ENCODE measurements at places on chromosomes 3 and 15. TPM values are rescaled to one million over a fixed set of nuclear protein-coding genes. Genes with fewer than 3 reads are reported as not detected.

GRCh38 chr3:38987456-38987855 is 64.3 kb downstream of the SCN11A start:
- no peaks in the 10 kb centered on the region for H3K27me3 ChIP-seq
- no peaks in the 10 kb centered on the region for H3K4me1 ChIP-seq
- H3K4me3 ChIP-seq: no peak overlapping the region
- no peak overlapping the region for H3K27ac ChIP-seq

- no peak overlapping the region for H3K4me3 ChIP-seq
- H3K27ac ChIP-seq: no peak overlapping the region
- no peaks in the 10 kb centered on the region for H3K27me3 ChIP-seq
- H3K36me3 ChIP-seq: no peaks in the 10 kb centered on the region
- DNase-seq: no peak
- H3K4me1 ChIP-seq: peaks cover 16% of the 10 kb centered on the region
These were observed 108.3 kb downstream of the VGLL4 start for GRCh38 chr3:11535243-11535960.

GRCh38 chr15:50030456-50030855 is 88.6 kb downstream of the ATP8B4 start:
- H3K36me3 ChIP-seq: no peaks in the 10 kb centered on the region
- H3K4me3 ChIP-seq: no peak overlapping the region
- H3K27ac ChIP-seq: no peak overlapping the region
- no peak for DNase-seq

- H3K4me3 ChIP-seq: peak overlapping the region; percentile 36
- no peaks in the 10 kb centered on the region for H3K4me1 ChIP-seq
- peak; percentile 88 for DNase-seq
- no peaks in the 10 kb centered on the region for H3K27me3 ChIP-seq
These were observed 182.3 kb upstream of the NDN start for GRCh38 chr15:23869396-23869795.

GRCh38 chr3:121894301-121894990 is at the start of gene SLC15A2:
SLC15A2 (plus strand) TSS chr3:121894401; CDS start chr3:121894477, 76 bp downstream.
- H3K36me3 ChIP-seq: no peaks in the 10 kb centered on the region
- peak within 1 kb of the TSS; percentile 36 for H3K27ac ChIP-seq
- peak within 1 kb of the TSS; percentile 11 for H3K4me3 ChIP-seq
- peaks cover 14% of the 10 kb centered on the region for H3K4me1 ChIP-seq
- DNase-seq: peak; percentile 66

- no peaks in the 10 kb centered on the region for H3K27me3 ChIP-seq
- no peak overlapping the region for H3K27ac ChIP-seq
- DNase-seq: no peak
- H3K4me3 ChIP-seq: no peak overlapping the region
These were observed 319.6 kb upstream of the TGFBR2 start for GRCh38 chr3:30286811-30287210.

DNA sequence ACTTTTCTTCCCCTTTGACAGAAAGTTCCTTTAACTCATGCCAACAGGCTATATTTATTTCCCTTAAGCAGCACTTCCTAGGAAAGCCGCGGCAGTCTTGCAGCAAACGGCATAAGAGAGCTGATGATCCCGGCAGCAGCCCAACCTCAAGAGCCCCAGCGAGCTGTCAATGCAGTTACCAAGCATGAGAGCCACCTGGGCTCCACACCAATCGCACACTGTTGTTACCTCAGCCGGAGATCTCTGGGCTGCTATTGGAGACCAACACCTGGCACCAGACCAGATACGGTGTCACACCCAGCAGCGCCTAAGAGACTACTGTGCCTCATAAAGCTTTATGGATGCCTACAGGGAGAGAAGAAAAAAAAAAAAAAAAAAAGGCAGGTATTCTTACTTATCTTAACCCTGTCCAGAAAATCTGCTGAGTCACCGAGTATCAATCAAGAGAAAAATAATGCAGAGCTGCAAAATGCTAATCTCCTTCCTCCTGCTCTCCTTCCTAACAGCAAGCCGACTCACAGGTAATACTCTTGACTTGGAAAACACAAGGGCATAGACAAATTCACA is 11.7 kb downstream of the ABCC5 start:
- no peak overlapping the region for H3K4me3 ChIP-seq
- no peaks in the 10 kb centered on the region for H3K36me3 ChIP-seq
- H3K27me3 ChIP-seq: no peaks in the 10 kb centered on the region
- H3K27ac ChIP-seq: no peak overlapping the region
- H3K4me1 ChIP-seq: no peaks in the 10 kb centered on the region
- peak; percentile 22 for DNase-seq

DNA sequence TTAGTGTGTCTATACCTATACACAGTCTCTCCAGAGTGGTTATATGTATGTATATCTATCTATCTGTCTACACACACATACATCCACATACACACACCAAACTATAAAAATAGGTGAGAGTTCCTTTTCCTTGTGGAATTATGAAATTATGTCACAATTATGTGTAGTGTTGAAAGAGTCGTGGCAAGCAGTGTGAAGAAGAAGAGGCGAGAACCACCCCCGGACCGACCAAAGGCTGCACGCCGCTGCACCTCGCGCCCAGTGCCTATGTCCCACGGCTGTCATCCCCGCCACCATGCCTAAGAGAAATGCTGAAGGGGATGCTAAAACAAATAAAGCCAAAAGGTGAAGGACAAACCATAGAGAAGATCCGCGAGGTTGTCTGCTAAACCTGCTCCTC is 95.0 kb upstream of the RAP2B start:
- H3K36me3 ChIP-seq: no peaks in the 10 kb centered on the region
- no peak for DNase-seq
- no peak overlapping the region for H3K27ac ChIP-seq

DNA sequence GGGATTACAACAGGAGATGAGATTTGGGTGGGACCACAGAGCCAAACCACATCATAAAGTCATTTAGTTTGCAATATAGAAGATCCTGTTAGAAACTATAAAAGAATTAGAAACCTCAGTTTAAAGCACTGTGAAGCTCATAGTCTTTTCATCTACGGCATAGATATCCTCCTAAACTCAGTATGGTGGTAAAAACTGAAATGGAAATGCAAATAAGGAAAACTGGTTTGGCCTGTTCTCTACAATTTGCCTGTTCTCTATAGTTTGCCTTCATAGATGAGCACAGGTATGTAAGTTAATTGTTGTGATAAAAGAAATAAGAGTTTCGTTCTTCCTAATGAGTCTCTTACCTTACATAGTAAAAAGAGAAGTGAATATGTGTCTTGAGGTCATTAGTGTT is 331.6 kb upstream of the ARL6 start:
- H3K4me3 ChIP-seq: no peak overlapping the region
- H3K27ac ChIP-seq: no peak overlapping the region
- H3K4me1 ChIP-seq: no peaks in the 10 kb centered on the region
- no peaks in the 10 kb centered on the region for H3K36me3 ChIP-seq
- DNase-seq: no peak

DNA sequence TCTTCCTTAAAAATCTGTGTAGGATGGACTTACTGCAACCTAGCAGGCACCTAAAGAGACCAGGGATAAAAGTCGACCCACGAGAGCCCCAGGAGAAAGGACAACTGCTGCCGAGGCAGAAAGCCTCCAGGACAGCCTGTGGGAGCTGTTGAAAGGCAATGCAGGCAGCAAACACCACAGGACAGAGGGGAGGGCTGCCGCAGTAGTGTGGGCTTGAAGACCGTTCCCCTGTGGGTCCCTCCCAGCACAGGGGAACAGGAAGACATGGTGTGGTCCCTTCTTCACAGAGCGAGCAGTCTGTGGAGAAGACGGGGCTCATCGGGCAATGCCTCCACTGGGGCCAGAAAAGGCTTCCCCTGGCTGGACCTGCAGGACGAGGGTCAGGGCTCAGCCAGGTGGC is 58.5 kb upstream of the GATA2 start:
- DNase-seq: no peak
- no peak overlapping the region for H3K4me3 ChIP-seq
- H3K27me3 ChIP-seq: no peaks in the 10 kb centered on the region
- no peaks in the 10 kb centered on the region for H3K36me3 ChIP-seq
- H3K4me1 ChIP-seq: no peaks in the 10 kb centered on the region
- no peak overlapping the region for H3K27ac ChIP-seq

GRCh38 chr3:12964711-12965612 is 108.3 kb downstream of the IQSEC1 start:
- DNase-seq: no peak
- no peak overlapping the region for H3K27ac ChIP-seq
- H3K27me3 ChIP-seq: no peaks in the 10 kb centered on the region
- no peaks in the 10 kb centered on the region for H3K36me3 ChIP-seq
- no peak overlapping the region for H3K4me3 ChIP-seq

GRCh38 chr3:14549256-14549919 is 9.2 kb upstream of the GRIP2 start:
- H3K4me1 ChIP-seq: no peaks in the 10 kb centered on the region
- H3K36me3 ChIP-seq: no peaks in the 10 kb centered on the region
- DNase-seq: no peak
- H3K4me3 ChIP-seq: no peak overlapping the region

DNA sequence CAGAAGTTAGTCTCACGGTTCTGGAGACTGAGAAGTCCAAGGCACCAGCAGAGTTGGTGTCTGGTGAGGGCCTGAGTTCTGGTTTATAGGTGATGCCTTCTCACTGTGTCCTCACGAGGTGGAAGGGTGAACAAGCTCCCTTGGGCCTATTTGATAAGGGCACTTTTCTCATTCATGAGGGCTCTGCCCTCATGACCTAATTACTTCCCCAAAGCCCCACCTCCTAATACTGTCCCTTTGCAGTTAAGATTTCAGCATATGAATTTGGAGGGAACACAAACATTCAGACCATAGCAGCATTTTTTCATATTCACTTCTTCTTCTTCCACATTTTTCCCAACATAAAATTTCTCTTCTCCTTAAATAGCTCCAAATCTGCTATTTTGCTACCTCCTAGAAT is 41.5 kb downstream of the TMEM41A start:
- no peak overlapping the region for H3K27ac ChIP-seq
- no peaks in the 10 kb centered on the region for H3K27me3 ChIP-seq
- DNase-seq: no peak
- no peaks in the 10 kb centered on the region for H3K4me1 ChIP-seq
- H3K36me3 ChIP-seq: no peaks in the 10 kb centered on the region

Gene REC114
- total RNA-seq: 28.7 TPM

DNA sequence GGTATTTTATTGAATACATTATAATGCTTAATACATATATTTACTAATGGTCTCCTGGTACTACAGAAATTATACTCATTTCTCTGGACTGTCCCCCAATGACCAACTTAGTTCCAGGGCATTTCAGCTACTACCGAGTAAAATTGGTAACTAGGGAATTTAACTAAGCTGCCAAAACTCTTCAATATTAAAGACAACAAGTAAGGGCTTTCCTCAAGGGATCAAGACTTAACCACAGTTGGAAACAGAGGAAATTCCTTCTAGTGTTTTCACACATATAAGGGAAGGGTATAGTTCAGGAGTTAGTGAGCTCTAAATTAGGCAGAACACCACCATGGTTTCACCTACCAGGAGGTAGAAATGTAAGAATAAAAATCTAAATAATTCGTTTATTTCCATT is 357.4 kb downstream of the TBL1XR1 start:
- H3K27ac ChIP-seq: no peak overlapping the region
- no peak overlapping the region for H3K4me3 ChIP-seq
- no peaks in the 10 kb centered on the region for H3K27me3 ChIP-seq
- no peaks in the 10 kb centered on the region for H3K4me1 ChIP-seq
- no peaks in the 10 kb centered on the region for H3K36me3 ChIP-seq

DNA sequence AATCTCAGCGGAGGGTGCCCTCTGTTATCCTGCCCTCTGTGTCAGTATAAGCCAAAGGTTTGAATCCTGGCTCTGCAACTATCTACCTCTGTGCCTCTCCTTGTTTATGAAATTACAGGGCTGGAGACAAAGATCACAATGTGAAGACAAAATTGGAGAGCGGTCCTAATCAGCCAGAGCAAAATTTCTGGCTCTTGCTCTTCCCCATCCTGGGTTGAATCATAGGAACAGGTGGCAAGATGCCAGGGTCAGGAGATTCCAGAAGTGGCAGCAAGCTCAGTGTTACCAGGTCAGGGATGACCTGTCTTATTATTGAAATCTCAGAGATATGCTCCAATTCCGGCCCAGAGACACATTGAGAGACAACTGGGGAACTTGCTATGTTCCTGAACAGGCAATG is 2.3 kb upstream of the CCR2 start:
- no peaks in the 10 kb centered on the region for H3K4me1 ChIP-seq
- DNase-seq: no peak
- no peaks in the 10 kb centered on the region for H3K36me3 ChIP-seq
- H3K27me3 ChIP-seq: no peaks in the 10 kb centered on the region
- no peak overlapping the region for H3K4me3 ChIP-seq

- no peak for DNase-seq
- no peak overlapping the region for H3K27ac ChIP-seq
- no peaks in the 10 kb centered on the region for H3K4me1 ChIP-seq
- no peaks in the 10 kb centered on the region for H3K27me3 ChIP-seq
These were observed 185.5 kb downstream of the MCTP2 start for GRCh38 chr15:94416820-94417219.

GRCh38 chr15:69885173-69885955 is 212.4 kb downstream of the TLE3 start:
- H3K27ac ChIP-seq: no peak overlapping the region
- no peak overlapping the region for H3K4me3 ChIP-seq
- H3K4me1 ChIP-seq: peaks cover 4% of the 10 kb centered on the region
- no peaks in the 10 kb centered on the region for H3K36me3 ChIP-seq
- no peak for DNase-seq
- H3K27me3 ChIP-seq: no peaks in the 10 kb centered on the region

Gene ATP13A5
- 0.25 TPM for total RNA-seq

- no peaks in the 10 kb centered on the region for H3K36me3 ChIP-seq
- DNase-seq: peak; percentile 87
- peaks cover 7% of the 10 kb centered on the region for H3K4me1 ChIP-seq
These were observed 13.5 kb downstream of the UBAP1L start for GRCh38 chr15:65101411-65101890.

Gene CPNE9
- 0.31 TPM for total RNA-seq

Gene A4GNT
- total RNA-seq: not detected

Gene GABRG3
- total RNA-seq: 6.9 TPM
